Stimulated activated CD4-positive, alpha-beta T cell treated with anti-CD3 and anti-CD28 coated beads, Interleukin-15, amount 100 ng/mL, for 1 hour (primary cell): ENCODE measurements at places on chromosomes 7 and 10.

GRCh38 chr10:114520453-114520852 is 116.2 kb upstream of the AFAP1L2 start:
- no peak for DNase-seq

- peak; percentile 18 for DNase-seq
Observed at GRCh38 chr7:74449809-74450397, 3.8 kb upstream of the GTF2IRD1 start.

GRCh38 chr10:124999433-125000365 is 57.8 kb downstream of the ZRANB1 start:
- no peak for DNase-seq

DNA sequence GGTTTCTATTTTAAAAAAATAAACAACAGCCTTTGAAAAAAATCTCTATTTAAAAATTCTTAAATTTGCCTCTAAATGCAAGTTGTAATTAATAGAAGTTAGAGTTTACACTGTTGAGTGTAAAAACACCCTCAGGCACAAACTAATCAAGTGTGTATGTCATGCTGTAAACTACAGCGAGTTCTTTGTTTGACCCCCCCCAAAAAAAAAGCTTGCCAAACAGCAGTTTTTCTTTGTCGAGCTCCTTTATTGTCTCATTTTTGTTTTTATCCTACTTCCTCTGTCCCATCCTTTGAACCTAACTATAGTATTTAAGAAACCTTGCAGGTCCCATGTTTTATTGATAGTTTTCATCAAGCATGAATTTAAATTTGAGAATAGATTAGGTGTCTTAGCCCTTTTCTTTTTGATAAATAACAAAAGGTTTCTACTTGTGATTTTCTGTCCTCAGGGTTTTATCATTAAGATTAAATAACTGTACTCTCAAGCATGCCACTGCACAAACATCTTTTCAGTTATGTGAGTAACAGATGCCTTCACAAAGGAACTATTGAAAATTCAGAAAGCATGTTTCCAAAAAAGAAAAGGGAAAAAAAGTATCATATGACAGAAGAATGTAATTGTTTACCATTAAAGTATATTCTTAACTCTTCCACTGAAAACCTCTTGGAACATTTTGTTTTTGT is 176.0 kb downstream of the ARID5B start:
- DNase-seq: no peak
